NCI-H1930 (cell line): ENCODE measurements at places on chromosomes 2 and 18.

GRCh38 chr2:165013944-165014619 is 58.8 kb upstream of the SLC38A11 start:
- no peak for DNase-seq

DNA sequence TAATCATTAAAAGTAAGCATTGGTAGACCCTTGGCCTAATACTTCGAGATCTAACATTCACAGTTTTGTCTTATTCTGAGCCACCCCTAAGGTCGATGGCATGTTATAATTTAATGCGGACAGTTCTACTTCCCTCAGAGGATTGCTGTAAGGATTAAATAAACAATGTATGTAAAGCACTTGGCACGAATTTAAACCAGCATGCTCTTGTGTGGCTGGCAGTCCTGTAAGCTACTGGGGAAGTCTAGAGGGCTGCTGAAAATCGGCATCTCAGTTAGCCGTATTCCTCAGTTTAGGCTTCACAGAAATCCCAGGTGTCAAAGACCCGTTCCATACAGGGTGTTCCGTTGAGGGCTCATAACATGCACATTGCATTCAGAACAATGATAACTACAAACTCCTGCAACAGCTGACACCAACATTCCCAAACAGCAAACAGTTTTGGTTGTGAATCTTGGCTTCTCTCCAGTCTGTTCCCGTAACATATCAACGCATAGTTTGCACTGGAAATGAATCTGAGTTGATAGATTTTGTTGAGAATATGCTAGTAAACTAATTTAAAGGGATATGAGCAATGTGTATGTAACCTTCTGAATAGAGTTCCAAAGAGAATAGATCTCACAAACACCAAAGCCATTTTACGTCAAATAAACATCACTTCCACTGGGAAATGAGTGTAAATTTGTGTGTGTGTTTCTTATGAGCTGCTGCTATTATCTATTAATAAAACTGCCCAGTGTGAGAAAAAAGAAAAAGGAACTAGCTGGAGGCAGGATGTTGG is 52.2 kb upstream of the ACKR3 start:
- DNase-seq = no peak

DNA sequence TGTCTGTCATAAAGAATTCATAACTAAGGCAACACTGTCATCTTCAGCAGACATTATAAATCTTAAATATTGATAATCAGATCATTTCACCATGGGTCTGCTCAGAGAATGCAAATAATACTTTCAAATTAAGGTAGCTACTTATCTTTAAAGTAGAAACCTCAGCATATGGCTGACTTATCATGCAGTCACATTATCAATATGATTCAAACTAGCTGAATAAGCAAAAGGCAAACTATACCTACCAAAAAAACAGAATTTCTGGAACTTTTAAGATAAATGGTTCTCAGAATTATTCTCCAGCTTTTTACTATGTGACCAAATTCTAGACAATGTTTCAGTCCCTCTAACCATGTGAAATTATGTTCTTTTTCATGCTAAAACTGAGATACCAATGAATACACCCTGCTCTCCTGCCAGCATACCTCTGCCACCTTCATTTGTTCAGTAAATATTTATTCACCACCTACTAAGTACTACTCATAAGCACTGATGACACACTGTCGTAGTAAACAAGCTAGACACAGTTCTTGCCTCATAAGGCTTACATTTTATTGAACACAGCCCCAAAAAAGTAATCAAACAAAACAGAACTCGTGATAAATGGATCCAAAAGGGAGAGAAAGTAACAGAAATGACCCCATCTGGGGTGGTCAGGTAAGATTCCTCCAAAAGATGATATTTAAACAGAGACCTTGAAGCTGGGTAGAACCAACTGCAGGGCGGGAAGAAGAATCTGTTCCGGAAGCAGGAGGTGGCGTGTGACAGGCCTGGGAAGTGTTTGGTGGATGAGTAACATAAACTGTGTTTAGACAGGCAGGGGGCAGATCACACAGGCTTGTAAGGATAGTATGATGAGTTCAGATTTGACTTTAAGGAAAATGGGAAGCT is 17.7 kb downstream of the SPIRE1 start:
- no peak for DNase-seq

GRCh38 chr2:188042412-188042811 is 249.3 kb upstream of the GULP1 start:
- DNase-seq = no peak

DNA sequence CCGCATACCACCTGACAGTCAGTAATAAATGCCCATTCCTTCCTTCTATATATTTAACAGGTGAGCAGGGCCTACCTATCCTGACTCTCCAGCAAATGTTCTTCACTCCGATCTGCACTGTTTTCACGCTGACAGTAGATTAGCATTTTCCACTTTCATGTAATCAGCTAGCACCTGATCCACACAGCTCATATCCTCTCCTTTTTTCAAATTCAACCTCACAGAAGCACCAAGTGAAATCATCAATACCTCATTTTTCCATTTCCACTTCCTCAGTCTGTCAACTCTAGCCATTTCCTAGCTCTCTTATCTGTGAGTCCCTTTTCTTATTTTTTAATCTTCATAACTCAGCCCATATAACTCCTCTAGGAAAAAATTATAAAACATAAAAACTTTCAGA is 402.8 kb downstream of the ZEB2 start:
- DNase-seq = no peak

DNA sequence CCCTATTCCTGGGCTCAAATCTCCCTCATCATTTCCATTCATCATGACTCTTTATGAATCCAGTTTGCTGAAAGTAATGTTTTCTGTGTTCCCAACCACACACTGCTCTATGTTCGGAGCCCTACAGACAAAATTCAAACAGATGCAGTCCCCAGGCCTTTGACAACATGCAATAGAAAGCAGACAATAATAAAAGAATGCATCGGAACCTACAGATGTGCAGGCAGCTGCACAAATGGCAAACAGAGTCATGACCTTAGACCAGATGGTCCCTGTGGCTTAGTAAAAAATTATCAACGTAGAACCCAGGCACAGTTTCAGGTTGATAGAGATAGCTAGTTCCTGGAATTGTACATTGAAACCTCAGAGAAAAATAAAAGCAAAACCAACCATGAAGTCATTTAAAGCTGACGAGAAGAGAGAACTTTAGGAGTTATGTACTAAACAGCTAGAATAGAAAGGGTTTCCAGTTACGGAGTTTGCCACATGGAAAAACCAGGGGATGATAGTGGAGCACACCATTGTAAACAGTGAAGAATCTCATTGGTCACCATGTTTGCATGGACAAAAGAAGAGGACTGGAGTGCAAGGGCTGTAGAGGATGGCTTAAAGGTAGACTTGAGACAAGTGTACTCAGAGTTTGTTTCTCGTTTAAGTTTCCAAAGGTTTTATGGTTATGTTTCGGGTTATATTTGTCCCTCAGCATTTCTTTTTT is 23.2 kb upstream of the ACVR1 start:
- DNase-seq = no peak

- DNase-seq = no peak
Observed at GRCh38 chr2:28339516-28340175, 53.0 kb upstream of the FOSL2 start.

DNA sequence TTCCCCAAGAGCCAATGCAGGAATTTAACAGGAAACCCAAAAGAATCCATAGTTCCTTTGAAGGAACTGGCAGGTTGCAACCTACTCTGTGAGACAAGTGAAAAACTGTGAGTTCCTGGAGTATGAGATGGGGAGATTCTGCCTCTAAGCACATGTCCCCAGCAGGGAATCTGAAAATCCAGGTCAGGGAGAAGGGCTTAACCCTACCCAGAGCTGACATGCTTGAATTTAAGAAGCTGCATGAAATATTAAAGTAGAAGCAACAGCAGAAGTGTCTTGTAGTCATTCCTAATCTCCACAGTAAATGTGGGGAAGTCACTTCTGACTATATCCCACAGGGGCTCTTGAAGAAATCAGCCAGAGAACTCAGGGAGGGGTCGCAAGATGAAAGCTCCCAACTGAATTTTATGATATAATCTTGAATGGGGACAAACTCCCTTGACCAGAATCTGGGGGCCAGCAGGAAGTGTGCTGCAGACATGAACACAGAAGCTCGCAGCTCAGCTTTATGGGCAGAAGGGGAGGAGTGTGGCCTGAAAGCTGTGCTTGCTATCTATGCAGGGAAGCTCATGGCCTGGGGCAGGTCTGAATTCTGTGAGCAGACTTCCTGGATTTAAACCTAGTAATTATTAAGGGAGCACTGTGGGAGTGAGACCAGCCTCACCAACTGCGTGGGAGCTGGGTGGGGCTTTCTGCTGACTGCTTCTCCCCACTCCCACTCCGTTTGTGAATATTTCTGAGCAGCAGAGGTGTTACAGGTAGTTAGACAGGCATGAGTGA is 184.1 kb upstream of the KYNU start:
- DNase-seq = no peak

DNA sequence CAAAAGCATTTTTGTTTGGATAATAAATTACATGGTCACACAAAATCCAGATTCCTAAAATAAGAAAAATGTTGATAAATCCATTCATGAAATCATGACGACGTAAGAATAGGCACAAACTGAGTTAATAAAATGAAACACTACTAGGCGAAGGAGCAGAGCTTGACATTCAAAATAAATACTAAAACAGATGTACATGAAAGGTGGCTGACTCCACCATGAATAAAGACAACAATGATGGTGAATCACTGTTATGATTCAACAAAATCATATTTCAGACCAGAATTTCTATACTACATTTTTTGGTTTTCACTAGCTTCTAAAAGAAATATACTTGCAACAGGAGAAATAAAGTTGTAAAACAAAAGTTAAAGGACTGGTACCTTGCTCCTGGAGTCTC is 122.0 kb upstream of the RNU4ATAC start:
- no peak for DNase-seq

GRCh38 chr18:24013051-24013450 is 1.5 kb upstream of the TTC39C start:
- no peak for DNase-seq

DNA sequence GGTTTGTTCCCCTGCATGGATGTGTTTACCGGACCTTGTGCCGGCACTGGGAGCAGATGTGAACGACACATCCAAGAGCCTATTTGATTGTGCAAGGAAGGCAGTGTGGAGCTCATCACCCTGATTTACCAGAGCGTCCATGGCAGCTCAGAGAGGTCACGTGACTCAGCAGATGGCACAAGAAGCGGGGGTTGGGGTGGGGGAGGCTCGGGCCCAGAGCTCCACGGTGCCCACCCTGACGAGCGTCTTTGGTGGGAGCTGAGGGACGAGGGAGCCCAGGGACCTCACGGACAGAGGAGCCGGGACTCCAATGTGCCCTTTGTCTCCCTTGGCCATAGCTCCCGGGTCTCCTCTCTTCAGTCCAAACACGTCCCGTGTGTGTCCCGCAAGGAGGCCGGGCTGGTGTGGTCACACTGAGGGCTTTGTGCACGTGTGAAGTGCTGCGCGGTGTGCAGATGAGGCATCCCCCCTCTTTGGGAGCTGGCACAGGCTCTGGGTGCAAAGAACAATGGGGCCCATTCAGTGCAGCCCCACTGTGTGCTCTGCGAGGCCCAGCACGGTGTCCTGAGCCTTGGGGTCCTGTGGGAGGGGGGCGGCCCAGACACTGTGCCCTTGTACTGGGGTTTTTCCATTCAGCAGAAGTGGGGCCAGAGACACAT is 15.5 kb downstream of the KCNIP3 start:
- no peak for DNase-seq

DNA sequence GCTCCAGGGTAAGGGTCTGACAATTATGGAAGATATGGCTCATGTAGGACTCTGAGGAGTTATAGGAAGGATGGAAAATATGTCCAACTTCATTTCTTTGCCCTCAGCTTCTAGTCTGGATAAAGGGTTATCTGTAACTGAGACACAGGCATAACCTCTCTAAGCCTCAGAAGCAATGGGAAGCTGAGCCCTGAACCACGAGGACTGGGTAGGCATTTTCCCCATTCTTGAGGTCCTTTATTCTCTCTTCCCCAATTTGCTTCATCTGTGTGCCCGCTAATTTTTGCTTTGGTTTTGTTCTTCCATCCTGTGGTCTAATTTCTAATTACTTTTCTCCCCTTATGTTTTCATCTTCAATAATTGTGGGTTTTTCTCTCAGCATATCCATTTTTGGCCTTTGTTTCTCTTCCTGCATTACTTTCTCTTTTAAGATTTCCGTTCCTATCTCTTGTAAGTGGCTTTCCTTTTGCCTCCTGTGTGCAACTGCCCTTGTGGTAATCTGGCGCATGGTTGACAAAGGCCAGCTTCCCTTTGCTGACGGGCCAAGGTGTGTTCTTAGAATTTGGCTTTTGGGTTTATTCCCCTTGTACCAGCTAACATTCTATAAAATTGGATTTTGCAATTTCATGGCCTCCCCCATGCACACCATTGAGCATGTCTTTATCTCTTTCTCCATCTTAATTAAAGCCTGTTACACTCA is 343.8 kb downstream of the TXNL1 start:
- DNase-seq = no peak

- DNase-seq = no peak
Observed at GRCh38 chr2:100852999-100853908, 33.3 kb downstream of the NPAS2 start.

- DNase-seq = no peak
Observed at GRCh38 chr2:198478361-198478760, 674.0 kb downstream of the PLCL1 start.

GRCh38 chr2:206688453-206688852 is 29.7 kb downstream of the DYTN start:
- DNase-seq = no peak

GRCh38 chr2:134305109-134305491 is 51.2 kb downstream of the MGAT5 start:
- DNase-seq = no peak

DNA sequence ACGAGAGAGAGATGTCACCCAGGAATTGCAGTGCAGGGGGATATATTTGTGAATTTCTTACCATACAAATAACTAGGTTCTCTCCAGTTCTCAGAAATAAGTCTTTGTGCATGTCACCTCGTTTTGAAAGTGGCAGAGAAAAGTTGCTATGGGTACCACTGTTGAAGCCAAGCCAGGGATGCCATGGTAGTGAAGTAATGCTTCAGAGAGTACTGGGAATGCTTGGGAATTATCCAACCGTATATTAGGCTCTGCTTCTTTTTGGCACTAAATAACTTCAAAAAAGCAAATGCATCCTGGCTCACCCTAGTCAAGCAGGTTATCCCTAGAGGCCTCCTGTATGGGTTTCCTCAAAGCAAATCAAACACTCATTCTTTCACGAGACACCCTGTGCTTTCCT is 50.7 kb upstream of the DDX18 start:
- DNase-seq = no peak

GRCh38 chr2:40463112-40463511 is 11.2 kb upstream of the SLC8A1 start:
- DNase-seq = no peak

DNA sequence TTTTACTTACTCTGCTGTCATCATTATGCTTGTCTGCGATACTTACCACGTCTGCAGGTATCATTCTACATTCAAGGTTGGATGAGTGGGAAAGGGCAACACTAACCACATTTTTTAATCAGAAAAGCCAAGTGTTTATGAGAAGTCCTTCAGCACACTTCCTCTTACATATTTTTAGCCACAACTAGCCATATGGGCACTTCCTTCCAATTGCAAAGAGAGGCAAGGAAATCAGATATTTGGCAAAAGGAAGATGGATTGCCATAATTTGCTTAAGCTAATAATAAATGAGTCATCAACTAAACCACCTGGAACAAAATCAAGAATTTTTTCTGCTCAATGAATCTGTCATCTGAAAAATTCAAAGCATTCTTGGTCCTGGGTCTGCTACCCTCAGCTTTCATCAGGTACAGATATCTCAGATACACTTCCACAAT is 16.7 kb upstream of the MRO start:
- no peak for DNase-seq
